Stimulated activated CD8-positive, alpha-beta memory T cell treated with anti-CD3 and anti-CD28 coated beads, Interleukin-4, amount 100 ng/mL, for 1 hour (primary cell): ENCODE measurements at places on chromosomes 3 and 15.

- DNase-seq = no peak
Measured at GRCh38 chr15:101089579-101090427, 162.0 kb downstream of the CHSY1 start.

GRCh38 chr15:50018491-50018890 lies 100.5 kb downstream of the ATP8B4 start:
- DNase-seq = no peak

DNA sequence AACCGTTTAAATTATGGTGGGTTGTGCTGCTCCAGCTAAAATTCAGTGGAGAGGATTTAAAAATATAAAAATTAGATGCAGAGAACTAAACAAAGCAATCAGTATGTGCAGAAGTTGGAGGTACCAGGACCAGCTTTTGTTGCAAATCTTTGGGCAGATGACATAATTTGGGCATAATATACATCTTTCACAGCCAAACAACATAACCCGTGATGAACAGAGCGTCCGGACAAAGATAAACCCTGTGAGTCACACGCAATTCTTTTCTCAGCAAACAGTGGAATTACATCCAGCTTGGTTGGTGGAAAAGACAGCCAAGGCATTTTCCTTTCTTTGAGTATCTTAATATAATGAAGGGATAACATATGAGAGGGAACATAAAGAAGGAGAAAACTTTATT lies 419.4 kb upstream of the ADAMTS9 start:
- DNase-seq = no peak

- DNase-seq = no peak
Measured at GRCh38 chr3:32937331-32937730, 14.1 kb upstream of the CCR4 start.

DNA sequence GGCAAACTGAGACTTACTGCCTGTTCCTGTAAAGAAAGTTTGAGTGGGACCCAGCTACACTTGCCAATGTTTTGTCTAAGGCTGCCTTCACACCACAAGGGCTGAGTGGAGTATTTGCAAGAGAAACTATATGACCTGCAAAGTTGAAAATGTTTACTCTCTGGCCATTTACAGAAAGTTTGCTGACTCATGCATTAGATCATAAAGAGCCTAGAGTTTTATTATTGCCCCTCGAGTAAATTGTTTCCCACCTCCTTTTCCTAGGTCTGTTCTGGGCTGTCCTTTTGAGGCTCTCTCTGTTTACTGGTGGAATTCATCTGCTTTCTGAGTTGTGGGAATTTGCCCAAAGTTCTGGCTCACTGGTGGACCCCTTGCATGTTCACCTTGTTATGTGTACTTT lies 6.7 kb upstream of the PROK2 start:
- DNase-seq = no peak

- no peak for DNase-seq
Measured at GRCh38 chr3:114194750-114195149, 15.9 kb upstream of the DRD3 start.

- no peak for DNase-seq
Measured at GRCh38 chr3:94758751-94759150, 695.9 kb downstream of the NSUN3 start.

DNA sequence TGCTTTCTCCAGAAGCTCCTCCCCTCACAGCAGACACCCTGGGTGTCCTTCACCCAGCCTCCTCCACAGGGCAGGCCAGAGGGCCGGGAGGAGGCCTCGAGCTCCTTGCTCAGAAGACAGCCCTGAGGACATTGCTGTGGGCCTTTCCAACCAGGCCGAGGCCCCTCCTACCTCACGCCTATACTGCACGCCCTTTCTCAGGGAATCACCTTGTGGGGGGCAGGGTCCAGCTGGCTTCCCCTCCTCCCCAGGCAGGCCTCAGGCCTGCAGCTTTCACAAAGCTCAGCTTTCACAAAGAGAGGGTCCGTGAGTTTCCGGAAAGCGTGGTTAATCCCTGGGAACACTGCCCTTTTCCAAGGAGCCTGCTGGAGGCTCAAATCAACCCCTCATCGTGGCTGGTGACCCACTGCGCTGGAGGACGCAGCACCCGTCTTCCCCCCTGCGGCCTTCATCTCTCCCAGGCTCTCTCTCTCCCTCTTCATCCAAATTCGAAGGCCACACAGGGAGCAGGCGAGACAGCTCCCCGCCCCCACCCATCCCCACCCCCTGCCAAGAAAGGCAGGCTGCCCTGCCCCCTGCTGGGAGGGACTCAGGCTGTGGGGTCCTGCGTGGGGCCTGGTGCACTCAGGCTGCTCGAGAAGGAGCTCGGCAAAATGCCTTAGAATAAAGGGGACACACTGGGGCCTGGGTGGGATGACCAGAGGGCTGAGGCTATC lies 79.4 kb downstream of the OCA2 start:
- no peak for DNase-seq

GRCh38 chr15:48965972-48966371 lies 2.3 kb upstream of the SHC4 start:
- no peak for DNase-seq

DNA sequence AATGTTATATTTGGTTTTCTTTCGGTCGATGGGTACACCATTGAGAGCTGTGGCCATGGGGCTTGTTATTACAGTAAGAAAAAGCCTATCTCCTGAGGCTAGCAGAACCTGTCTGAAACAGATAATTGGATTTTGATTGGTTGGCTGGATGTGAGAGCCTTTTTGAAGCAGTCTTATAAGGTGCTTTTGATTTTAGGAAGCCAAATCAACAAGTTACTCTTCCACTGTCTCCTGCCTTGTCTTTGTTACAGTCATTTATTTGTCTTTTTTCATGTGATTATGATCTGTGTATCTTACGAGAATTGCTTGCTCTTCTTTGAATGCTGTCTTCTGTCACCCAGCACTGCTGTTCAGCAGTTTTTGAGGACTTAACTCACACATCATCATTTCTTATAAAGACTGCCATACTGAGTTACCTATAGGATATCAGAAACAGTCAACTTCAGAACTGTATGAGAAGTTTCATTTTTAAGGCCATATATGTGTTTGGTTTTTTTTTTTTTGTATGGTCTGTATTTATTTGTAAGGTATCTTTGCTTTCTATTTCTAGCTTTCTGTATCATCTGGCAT lies 51.1 kb downstream of the MEF2A start:
- no peak for DNase-seq

GRCh38 chr3:25191673-25192072 lies 236.4 kb upstream of the RARB start:
- no peak for DNase-seq
